ENCODE measurements at places on chromosomes 1 and 21.

DNA sequence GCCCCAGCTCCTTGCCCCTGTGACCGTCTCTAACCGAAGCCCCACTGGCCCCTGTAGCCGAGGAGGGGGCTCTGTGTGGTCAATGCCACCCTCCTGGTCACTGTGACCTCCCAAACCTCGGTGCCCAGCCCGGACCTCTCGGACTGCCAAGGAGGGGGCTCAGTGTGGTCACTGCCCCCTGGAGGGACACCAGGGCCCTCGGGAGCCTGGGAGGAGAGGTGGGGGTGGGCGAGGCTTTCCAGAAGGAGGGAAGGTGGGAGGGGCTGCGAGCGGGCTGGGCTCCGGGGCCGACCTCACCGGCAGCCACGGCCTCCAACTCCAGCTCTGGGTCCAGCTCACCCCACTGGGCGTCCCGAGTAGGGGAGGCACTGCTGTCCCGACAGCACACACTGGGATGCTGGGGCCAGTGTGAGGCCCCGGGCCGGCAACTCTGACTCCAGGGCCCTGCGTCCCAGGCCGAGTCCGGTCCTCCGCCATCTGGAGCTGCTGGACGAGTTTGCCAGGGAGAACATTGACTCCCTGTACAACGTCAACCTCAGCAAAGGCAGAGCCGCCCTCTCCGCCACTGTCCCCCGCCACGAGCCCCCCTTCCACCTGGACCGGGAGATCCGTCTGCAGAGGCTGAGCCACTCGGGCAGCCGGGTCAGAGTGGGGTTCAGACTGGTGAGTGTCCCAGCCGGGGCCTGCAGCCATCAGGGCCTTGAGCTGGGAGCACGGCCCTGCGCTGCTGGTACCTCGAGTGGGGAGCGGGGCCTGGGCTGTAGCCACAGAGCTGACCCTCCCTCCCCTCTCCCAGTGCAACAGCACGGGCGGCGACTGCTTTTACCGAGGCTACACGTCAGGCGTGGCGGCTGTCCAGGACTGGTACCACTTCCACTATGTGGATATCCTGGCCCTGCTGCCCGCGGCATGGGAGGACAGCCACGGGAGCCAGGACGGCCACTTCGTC lies 6.4 kb downstream of the SCNN1D start:
- no peak for DNase-seq

GRCh38 chr1:66495495-66495894 lies 38.5 kb upstream of the SGIP1 start:
- DNase-seq: no peak

- DNase-seq: no peak
Measured at GRCh38 chr1:168751195-168751650, 22.2 kb upstream of the DPT start.

DNA sequence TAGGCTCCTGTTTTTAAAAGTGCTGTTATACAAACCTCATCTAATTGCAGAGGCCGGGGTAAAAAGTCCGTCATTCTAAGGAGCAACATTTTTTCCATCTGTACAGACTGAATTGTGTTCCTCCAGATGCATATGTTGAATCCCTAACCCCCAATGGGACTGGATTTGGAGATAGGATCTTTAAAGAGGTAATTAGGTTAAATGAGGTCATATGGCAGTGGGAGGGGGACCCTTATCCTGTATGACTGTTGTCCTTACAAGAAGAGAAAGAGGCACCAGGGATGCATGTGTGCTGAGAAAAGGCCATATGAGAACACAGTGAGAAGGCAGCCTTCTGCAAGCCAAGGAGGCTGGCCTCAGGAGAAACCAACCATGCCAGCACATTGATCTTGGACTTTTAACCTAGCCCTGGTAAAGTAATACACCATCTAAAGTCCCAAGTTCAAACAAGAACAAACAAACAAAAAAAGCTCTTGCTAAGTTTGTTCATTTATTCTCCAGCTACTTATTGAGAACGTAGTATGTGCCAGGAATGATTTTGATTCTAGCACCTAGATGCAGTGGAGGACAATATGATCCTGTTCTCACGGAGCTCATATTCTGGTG lies 352.4 kb downstream of the NTNG1 start:
- DNase-seq: no peak

DNA sequence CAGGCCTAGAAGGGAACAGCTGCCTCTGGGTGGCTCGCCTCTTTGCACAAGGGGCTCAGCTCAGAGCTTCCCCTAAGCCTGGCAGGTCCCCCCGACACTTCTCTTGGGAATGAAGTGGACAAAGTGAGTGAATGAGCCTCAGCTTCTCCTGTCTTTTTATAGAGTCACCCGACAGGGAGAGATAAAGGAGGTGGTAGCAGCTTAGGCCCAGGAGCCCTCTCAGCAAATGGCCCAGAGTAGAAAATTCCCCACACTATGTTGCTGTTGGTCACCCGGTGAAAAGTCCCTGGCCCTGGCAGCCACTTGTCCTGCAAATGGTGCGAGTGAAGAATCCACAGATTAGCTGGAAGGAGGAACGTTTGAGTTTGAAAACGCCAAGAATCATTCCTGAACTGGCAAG lies 2.4 kb downstream of the CLDN14 start:
- no peak for DNase-seq

DNA sequence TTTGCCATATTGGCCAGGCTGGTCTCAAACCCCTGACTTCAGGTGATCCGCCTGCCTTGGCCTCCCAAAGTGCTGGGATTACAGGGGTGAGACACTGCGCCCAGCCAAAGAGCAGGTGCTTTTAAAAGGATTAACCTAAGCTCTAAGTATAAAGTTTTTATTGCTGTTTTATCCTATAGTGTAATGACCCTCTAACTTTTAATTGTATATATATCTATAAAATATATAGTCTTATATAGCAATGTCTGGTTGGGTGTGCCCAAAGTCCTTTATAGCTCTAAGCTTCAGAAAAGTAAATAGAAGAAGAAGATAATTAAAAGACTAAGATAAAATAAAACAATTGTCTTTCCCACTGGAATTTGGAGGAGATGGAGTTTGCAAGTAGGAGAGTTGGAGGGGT lies 73.8 kb upstream of the ATP5PO start:
- no peak for DNase-seq

GRCh38 chr1:8294170-8294697 lies 23.7 kb upstream of the SLC45A1 start:
- no peak for DNase-seq

DNA sequence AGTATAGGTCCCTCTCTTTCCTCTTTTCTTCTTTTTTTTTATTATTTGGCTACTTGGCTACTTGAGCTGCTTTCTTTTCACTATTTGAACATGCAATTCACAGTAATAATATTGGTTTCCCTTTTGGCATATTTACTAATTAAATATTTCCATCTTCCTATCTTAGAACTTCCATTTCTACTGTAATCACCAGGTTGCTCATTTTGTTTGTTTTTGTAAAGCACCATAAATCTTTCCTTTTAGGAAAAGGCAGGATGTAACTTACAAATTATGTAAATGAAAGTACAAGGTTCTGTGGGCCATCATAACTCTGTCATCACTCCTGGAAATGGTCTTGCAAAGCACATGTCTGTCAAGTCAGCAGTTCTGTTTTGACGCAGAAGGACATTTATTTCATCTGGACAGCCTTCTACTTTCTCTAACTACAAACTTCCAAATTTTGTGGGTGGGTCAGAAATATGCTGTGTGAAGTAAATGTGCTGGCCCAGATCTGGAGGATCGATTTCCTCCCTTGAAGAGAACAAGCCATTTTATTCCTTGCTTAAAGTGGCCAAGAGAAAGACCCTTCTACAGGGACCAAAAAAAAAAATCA lies 71.7 kb upstream of the TNFSF18 start:
- DNase-seq: no peak

DNA sequence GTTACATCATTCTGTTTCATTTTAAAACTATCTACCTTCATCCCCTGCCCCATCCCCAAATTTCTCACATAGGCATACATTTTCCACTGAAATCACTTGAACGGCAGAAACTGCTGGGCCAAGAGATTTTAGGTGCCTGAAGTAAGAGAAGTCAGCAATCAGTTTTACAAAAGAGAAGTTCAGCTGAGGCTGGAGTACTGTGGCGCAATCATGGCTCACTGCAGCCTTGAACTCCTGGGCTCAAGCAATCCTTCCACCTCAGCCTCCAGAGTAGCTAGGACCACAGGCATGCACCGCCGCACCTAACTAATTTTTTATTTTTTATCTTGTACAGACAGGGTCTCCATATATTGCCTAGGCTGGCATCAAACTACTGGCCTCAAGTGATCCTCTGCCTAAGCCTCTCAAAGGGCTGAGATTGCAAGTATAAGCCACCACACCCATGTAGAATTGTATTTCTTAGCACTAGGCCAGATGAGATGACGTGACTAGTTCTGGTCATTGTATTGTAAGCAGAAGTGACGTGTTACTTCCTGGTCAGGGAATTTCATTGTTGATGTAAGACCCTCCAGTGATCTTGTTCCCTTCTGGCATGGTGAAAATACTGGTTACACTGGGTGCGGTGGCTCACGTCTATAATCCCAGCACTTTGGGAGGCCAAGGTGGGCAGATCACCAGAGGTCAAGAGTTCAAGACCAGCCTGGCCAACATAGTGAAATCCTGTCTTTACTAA lies 7.1 kb downstream of the BECN2 start:
- no peak for DNase-seq

GRCh38 chr1:165376041-165376810 lies 19.7 kb upstream of the LMX1A start:
- DNase-seq: no peak
